Naive B cell (primary cell): ENCODE measurements at places on chromosomes 7 and 10. TPM values are rescaled to one million over a fixed set of nuclear protein-coding genes. Genes with fewer than 3 reads are reported as not detected.

DNA sequence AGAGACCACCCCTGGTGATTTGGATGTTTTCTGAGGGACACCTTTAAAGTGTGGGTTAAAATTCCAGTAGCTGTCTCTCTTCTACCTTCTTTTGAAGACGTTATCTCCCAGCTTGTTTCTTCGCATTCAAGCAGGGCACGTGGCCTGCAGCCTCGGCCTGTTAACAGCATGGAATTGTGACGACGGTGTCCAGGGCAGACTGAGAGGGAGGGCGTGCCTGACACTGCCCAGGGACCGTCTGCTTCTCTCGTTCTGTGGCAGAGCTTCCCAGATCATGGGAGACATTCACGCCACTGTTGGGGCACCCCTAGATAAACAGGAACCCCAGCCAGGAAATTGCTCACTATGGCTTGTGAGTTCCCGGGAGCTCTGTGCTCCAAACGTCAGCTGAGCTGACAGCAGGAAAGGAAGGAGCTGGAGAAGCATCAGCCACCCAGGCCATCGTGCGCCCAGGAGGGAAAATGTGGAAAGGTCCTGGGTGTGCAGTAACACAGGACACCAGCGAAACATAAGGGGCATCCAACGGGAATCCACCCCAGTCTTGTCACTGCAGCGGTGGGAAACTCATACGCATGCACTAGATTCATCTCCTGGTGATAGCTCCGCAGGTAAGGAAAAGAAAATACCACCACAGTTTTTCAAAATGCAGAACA lies 41.1 kb upstream of the RBM33 start:
- DNase-seq: no peak
- peaks cover 12% of the 10 kb centered on the region for H3K27me3 ChIP-seq
- H3K4me3 ChIP-seq: no peak overlapping the region
- no peaks in the 10 kb centered on the region for H3K36me3 ChIP-seq
- H3K4me1 ChIP-seq: no peaks in the 10 kb centered on the region

DNA sequence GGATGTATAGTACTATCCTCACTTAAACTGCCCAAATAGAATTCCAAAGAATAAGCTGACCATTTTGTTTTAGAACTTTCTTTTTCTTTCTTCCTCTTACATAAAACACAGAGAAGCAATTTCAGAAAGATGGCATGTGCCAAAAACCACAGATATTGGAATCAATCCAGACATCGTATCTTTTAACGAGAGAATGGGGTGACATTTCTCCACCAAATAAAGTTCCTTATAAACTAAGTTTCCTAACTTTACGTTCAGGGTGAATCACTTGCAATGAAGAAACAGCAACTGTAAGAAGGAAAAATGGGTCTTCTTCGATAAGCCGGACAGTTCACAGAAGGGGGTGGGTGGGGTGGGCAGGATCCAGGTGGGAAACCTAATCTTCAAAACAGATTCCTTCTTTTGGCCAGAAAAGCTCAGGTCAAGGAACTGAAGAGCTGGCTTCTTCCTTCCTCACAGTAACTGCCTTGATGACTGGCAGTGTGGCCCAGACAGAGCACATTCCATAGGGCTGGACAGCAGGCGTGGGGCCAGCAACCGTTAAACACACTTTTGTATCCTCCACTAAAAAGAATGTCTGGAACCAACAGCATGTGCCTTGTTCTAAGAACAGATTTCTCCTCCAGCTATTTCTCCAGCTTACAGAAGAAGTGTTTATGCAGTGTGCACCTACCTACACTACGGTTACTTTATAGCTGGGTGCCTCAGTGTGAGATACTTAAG lies 31.5 kb downstream of the CREB3L2 start:
- no peak overlapping the region for H3K4me3 ChIP-seq
- DNase-seq: no peak
- no peaks in the 10 kb centered on the region for H3K27me3 ChIP-seq
- H3K4me1 ChIP-seq: peaks cover 46% of the 10 kb centered on the region
- no peak overlapping the region for H3K27ac ChIP-seq

- H3K27ac ChIP-seq: no peak overlapping the region
- no peaks in the 10 kb centered on the region for H3K4me1 ChIP-seq
- H3K27me3 ChIP-seq: peaks cover 5% of the 10 kb centered on the region
- no peaks in the 10 kb centered on the region for H3K36me3 ChIP-seq
- no peak overlapping the region for H3K4me3 ChIP-seq
- DNase-seq: no peak
Measured at GRCh38 chr10:24385776-24386175, 176.8 kb downstream of the KIAA1217 start.

DNA sequence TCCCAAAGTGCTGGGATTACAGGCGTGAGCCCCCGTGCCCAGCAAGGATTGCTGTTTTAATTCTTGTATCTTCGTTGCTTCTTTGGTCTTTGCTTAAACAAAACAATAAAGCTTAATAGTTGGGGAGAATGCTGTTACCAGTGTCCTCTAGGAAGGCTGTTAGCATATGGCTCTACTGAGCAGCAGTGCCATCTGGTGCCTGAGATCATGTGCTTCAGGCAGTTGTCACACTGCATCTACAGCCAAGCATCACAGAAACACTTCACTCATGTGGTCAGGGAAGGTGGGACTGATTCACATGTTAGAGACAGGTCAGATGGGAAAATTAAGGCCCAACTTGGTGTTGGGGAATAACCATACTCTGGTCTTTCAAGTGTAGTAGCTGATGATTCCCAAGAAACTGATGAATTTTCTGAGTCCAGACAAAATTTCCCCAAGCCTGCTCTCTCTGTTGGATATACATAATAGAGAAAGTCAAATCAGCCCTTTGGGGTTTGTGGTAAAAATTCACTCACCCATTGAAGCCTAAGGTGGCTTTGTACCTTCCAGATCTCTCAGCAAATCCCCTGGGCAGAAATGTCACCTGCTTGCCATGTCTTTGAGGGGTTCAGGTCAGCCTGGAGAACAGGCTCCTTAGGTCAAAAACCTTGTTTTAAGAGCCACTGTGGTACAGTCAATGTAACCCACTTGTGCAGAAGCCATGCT lies 28.4 kb downstream of the UBE2D4 start:
- H3K27me3 ChIP-seq: no peaks in the 10 kb centered on the region
- no peak for DNase-seq
- H3K36me3 ChIP-seq: peaks cover 19% of the 10 kb centered on the region
- peaks cover 4% of the 10 kb centered on the region for H3K4me1 ChIP-seq
- no peak overlapping the region for H3K4me3 ChIP-seq

DNA sequence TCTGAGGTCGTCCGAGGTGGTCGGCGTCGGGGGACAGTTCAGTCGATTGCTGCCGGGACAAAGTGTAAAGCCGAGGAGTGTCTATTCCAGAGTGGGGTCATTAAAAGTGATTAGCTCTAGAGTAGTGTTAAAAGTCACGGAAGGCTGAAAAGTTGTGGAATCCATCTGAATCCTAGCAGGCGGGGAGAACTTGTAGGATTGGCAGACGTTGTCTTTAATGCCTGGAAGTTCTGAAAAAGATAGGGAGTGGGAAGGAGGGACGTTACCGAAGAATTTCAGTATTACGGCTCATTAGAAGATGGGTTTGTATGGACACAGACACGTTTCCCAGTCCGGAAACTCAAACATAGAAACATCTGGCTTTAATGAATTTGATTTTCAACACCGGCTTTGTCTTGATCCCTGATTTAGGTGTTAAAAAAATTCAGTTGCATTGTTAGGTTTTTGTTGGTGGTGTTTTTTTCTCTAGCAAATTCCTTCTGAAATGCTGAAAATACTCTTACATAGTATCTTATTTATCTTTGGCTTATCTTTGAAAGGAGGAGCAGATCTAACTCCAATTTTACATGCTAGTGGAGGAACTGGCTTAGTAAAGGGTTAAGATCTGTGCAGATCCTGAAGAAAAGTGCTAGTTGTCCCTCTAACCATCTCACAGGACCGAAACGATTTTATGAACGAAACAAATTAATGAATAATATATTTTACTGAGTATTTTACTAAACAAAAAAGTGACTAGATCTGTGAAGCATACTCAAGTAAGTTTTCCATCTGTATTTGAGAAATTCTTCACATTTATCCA lies 900 bp downstream of the MKLN1 start:
- no peaks in the 10 kb centered on the region for H3K36me3 ChIP-seq
- peaks cover 48% of the 10 kb centered on the region for H3K4me1 ChIP-seq
- H3K4me3 ChIP-seq: peak overlapping the region; percentile 98
- no peaks in the 10 kb centered on the region for H3K27me3 ChIP-seq

GRCh38 chr10:86955501-86956194 lies 1.8 kb downstream of the MMRN2 start:
- H3K4me3 ChIP-seq: no peak overlapping the region
- H3K27ac ChIP-seq: no peak overlapping the region
- peaks cover under 1% of the 10 kb centered on the region for H3K36me3 ChIP-seq
- no peak for DNase-seq

- no peaks in the 10 kb centered on the region for H3K27me3 ChIP-seq
- H3K4me1 ChIP-seq: no peaks in the 10 kb centered on the region
- H3K4me3 ChIP-seq: no peak overlapping the region
- no peak for DNase-seq
Measured at GRCh38 chr10:3526727-3527501, 258.1 kb downstream of the KLF6 start.

GIMAP8 gene
- polyA plus RNA-seq: not detected

- no peaks in the 10 kb centered on the region for H3K27me3 ChIP-seq
- H3K36me3 ChIP-seq: no peaks in the 10 kb centered on the region
- H3K4me3 ChIP-seq: no peak overlapping the region
- no peak for DNase-seq
Measured at GRCh38 chr7:49279891-49280290, 355.5 kb downstream of the CDC14C start.

ELN gene
- not detected for polyA plus RNA-seq

- no peak overlapping the region for H3K4me3 ChIP-seq
- no peak for DNase-seq
- H3K36me3 ChIP-seq: no peaks in the 10 kb centered on the region
- H3K27me3 ChIP-seq: peaks cover 8% of the 10 kb centered on the region
- no peak overlapping the region for H3K27ac ChIP-seq
- no peaks in the 10 kb centered on the region for H3K4me1 ChIP-seq
Measured at GRCh38 chr7:137667633-137668387, 179.0 kb downstream of the DGKI start.

- no peaks in the 10 kb centered on the region for H3K27me3 ChIP-seq
- DNase-seq: no peak
- H3K4me3 ChIP-seq: no peak overlapping the region
- peaks cover 8% of the 10 kb centered on the region for H3K4me1 ChIP-seq
Measured at GRCh38 chr10:43042503-43043341, 34.1 kb upstream of the RET start.

- peaks cover 8% of the 10 kb centered on the region for H3K4me1 ChIP-seq
- H3K36me3 ChIP-seq: peaks cover 6% of the 10 kb centered on the region
- peak; percentile 68 for DNase-seq
- H3K4me3 ChIP-seq: peak overlapping the region; percentile 7
- peak overlapping the region; percentile 27 for H3K27ac ChIP-seq
- H3K27me3 ChIP-seq: no peaks in the 10 kb centered on the region
Measured at GRCh38 chr7:22481726-22482125, 18.3 kb downstream of the STEAP1B start.

PHYH gene
- polyA plus RNA-seq: 7.0 TPM

- DNase-seq: no peak
- H3K36me3 ChIP-seq: peaks cover 10% of the 10 kb centered on the region
- H3K27me3 ChIP-seq: no peaks in the 10 kb centered on the region
Measured at GRCh38 chr7:47370461-47371042, 211.4 kb downstream of the TNS3 start.

GBX1 gene
- not detected for polyA plus RNA-seq

DNA sequence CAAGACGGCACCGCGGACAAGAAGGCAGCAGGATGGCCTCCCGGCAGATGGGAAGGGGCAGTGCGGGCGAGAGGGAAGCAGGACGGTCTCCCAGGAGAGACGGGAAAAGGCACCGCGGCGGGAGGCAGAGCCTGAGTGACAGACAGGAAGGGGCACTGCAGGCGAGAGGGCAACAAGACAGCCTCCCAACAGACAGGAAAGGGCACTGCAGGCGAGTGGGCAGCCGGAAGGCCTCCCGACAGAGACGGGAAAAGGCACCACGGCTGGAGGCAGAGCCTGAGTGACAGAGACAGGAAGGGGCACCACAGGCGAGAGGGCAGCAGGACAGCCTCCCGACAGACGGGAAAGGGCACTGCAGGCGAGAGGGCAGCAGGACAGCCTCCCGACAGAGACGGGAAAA lies 32.6 kb downstream of the ESYT2 start:
- H3K4me3 ChIP-seq: no peak overlapping the region
- peaks cover 8% of the 10 kb centered on the region for H3K36me3 ChIP-seq
- peaks cover 3% of the 10 kb centered on the region for H3K4me1 ChIP-seq
- no peaks in the 10 kb centered on the region for H3K27me3 ChIP-seq
- no peak overlapping the region for H3K27ac ChIP-seq

RHOBTB1 gene
- 0.43 TPM for polyA plus RNA-seq

DNA sequence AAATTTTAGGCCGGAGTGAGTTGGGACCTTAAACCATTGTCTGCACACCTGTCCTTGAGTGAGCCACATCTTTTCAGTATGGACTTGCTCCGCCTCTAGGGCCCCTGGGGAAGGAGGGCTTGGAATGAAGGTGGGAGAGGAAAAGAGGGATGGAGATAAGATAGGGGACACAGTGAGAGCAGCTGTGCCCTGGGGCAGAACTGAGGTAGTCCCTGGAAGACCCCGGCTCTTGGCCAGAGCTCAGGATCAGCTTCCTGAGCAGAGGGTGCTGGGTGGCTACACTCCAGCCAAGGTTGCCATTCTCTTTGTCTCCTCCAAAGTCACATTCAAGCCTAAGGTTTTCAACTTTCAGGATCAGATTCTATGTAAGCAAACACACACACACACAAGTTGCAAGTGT lies 82.0 kb downstream of the MKI67 start:
- H3K4me1 ChIP-seq: peaks cover 41% of the 10 kb centered on the region
- no peaks in the 10 kb centered on the region for H3K36me3 ChIP-seq
- DNase-seq: no peak
- H3K4me3 ChIP-seq: no peak overlapping the region
- no peaks in the 10 kb centered on the region for H3K27me3 ChIP-seq
- H3K27ac ChIP-seq: peak overlapping the region; percentile 64

DNA sequence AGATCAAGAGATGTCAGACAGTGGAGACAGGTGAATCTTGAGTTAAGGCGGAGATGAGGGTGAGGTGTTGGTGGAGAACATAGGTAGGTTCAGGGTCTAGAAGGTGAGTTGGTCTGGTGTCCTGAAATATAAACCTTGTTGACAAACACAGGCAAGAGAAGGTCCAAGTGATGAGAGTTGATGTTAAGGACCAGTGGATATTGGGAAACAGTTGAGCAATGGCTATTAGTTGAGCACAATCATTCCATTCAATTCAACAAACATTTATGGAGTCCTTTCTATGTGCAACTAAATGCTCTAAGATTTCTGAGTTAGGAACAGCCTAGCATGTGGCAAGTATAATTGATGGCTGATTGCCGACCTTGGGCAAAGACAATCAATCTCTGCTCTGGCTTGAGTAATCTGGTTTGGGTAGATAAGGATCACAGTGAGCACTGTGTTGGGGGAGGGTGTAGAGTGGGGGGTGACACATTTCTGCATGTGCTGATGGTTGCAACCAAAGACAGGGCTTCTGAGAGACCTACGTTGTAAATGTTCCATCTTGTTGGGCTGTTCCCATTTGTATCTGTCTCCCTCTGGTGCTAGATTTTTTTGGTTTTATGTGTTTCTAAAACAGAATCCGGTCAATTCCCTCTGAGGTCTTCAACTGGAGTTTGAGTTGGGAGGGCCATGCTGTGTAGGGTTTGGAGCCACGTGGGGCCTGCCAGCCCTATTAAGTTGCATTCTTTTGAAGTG lies 201.1 kb downstream of the BAMBI start:
- no peaks in the 10 kb centered on the region for H3K4me1 ChIP-seq
- no peak for DNase-seq
- no peaks in the 10 kb centered on the region for H3K36me3 ChIP-seq
- no peak overlapping the region for H3K4me3 ChIP-seq

GRCh38 chr10:33553748-33554571 lies 219.5 kb upstream of the NRP1 start:
- no peak overlapping the region for H3K27ac ChIP-seq
- no peaks in the 10 kb centered on the region for H3K4me1 ChIP-seq
- DNase-seq: no peak
- no peaks in the 10 kb centered on the region for H3K36me3 ChIP-seq

GRCh38 chr7:45193828-45194227 lies 36.2 kb downstream of the RAMP3 start:
- H3K4me3 ChIP-seq: no peak overlapping the region
- no peaks in the 10 kb centered on the region for H3K36me3 ChIP-seq
- no peaks in the 10 kb centered on the region for H3K4me1 ChIP-seq
- H3K27me3 ChIP-seq: peaks cover 11% of the 10 kb centered on the region
